ENCODE measurements at places on chromosomes 13 and 19. TPM values are rescaled to one million over a fixed set of nuclear protein-coding genes. Genes with fewer than 3 reads are reported as not detected.

The DDA1 gene
- total RNA-seq: 35.0 TPM

The ZNF614 gene
- total RNA-seq: 12.4 TPM

The FXYD1 gene
- 0.18 TPM for total RNA-seq

The KLK12 gene
- total RNA-seq: not detected

The CNN1 gene
- total RNA-seq: 102 TPM

The ZNF534 gene
- not detected for total RNA-seq

The HRC gene
- total RNA-seq: not detected

The PRTN3 gene
- total RNA-seq: not detected

GRCh38 chr19:42468273-42468796, 25.6 kb upstream of the CXCL17 start:
- peak; percentile 62 for DNase-seq

DNA sequence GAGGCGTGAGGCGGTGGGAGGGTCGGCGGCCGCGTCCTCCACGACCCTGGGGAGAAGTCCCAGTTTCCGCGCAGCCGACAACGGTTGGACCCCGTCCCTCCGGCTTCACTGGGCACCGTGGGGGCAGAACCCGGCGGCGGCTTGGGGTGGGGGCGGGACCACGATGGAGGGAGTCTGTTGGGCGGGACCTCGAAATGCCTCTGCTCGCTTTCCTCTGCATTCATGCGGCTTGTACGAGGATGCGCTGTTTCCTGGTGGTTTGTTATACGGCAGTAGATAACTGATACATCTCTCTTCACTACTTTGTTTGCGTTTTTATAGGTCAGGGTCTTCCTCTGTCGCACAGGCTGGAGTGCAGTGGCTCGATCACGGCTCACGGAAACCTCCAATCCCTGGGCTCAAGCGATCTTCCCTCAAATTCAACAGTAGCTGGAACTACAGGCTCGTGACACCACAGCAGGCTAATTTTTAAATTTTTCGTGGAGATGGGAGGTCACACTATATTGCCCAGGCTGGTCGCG, 24.6 kb upstream of the ZNF846 start:
- DNase-seq: peak; percentile 32

- DNase-seq: peak; percentile 83
Measured at GRCh38 chr13:49810567-49811526, 18.4 kb upstream of the KPNA3 start.

DNA sequence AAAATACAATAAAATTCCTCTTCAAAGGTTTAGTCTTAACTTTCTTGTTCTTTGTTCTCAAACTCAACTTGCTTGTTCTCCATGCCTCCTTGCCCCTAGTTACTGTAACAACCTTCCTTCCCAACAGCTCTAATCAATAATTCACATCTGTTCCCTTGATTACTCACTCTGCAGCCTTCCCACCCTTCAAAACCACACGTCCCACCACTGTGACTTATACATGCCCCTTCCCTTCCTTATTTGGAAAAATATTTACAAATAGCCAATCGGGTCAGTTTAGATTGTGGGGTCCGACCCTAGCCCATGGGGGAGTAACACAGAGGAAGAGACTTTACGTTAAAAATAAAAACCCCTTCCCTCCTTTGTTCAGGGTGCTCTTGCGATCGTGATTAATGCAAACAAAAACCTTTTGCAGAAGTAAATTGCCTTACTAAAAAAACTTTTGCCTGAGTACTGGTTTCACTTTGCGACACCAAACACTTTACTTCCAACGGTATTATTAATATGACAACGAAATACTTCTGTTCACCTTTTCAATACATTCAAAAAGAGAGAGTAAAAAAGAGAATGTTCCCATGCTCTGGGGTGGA, 512 bp upstream of the ZNF93 start:
- DNase-seq: peak; percentile 75

GRCh38 chr13:114339857-114340534, 25.7 kb downstream of the CHAMP1 start:
- peak; percentile 30 for DNase-seq

DNA sequence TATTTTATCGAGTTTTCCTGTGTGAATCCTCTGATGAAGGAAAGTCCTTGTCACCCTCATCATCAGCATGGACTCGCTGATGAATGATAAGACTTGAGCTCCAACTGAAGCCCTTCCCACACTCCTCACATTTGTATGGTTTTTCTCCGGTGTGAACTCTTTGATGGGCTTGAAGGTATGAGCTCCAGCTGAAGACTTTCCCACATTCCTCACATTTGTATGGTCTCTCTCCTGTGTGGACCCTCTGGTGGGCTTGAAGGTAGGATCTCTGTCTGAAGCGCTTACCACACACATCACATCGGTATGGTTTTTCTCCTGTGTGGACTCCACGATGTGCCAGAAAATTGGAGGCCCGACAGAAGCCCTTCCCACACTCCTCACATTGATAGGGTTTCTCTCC, 21.7 kb downstream of the ZNF45 start:
- DNase-seq: no peak

DNA sequence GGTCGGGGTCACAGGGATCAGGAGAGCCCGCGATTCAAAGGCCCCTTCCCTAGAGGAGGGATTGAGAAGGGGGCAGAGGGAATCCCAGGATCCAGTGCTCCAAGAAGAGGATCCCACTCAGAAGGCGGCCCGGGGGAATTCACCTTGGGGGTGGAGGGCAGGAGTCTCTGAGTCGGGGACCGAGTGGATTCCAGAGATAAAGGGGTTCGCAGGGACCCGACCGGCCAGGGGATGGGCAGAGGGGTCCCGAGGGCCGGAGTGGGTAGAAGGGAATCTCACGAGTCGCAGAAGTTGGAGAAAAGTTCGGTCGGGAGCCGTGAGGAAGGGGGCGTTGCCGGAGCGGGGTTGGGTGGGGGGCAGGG, 261 bp downstream of the PRKD2 start:
- no peak for DNase-seq

GRCh38 chr13:20126541-20127261, 34.2 kb downstream of the GJA3 start:
- no peak for DNase-seq

DNA sequence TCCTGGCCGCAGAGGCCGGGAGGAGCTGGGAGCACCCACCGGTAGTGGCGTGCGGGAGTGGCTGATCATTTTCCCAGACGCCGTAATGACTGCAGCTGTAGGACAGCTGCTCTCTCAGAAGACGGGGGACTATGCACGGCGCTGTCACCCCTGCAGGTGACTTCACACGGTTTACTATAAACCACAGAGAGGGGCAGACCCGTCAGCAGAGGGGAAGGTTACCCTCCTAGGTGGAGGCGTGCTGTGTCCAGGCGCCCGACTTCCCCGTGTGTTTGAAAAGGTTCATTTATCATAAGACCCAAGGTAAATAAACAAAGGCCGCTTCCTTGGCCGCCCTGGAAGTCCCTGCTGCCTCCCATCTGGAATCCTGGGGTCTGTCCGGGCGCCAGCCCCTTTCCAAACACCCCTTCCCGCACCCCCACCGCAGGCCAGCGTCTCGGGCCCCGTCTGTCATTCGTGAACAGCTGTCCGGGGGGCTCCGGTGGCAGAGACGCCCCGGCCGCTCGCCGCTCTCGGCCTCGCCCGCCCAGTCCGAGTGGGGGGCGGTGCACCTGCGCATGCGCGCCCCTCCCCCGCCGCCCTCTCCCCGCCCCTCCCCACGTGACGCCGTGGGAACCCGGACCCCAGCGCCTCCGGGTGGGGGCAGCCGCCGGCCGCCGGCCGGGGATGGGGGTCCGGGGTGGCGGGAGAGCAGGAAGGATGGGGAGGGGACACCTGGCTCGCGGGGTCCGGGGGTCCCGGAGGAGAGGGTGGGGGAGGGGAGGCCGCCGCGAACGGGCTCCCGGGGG, 915 bp downstream of the SHC2 start:
- DNase-seq: peak; percentile 27

DNA sequence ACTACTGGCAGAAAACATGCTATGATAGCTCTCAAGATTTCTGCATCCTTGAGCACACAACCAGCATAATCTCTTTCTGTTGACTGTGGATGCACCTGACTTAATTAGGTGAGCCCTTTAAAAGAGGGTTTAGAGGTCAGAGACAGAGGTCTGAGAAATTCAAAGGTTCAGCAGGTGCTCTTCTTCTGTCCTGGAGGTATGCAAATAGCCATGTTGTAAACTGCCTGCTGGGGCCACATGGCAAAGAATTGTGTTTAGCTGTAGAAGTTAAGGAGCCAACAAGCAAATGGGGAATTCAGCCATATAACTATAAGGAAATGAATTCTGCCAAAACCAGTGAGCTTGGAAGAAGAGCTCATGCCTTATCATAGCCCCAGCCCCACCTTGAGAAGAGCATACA, 11.6 kb upstream of the DCLK1 start:
- no peak for DNase-seq

DNA sequence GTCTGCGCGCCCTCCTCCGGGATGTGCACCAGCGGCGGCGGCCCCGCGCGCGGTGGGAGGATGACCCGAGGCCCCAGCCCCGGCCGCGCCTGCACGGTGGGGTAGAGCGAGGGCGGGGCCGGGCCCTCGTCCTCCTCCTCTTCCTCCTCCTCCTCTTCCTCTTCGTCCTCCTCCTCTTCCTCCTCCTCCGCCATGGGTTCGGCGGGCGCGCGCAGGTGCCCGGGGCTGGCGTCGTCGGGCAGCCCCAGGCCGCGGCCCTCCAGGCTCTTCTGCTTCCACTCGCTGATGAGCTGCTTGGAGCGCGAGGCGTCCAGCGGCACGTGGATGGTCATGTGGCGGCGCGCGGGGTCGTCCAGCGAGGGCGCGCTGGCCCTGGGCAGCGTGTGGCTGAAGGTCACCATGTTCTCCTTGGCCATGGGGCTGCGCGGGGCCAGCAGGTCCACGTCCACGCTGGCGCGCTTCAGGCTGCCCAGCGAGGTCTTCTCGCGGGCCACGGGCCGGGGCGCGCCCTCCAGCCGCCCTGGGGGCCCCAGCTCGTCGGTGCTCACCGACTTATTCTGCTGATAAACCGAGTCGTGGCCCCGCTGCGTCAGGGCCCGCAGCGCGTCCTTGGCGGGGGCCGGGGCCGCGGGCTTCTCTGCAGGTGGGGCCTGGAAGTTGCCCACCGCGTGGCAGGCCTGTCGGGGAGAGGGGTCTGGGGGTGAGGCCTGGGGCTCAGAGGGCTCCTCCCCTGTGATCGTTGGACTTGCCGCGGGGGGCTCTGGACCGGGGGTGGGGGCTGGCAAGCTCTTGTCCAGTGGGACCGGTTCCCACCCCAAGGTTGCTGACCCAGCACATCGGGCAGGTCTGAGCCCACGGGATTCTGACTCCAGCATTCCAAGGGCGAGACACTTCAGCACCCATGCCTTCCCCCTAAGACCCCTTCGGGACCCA, 8.3 kb downstream of the PLPPR3 start:
- no peak for DNase-seq

GRCh38 chr13:27182844-27183497, 11.4 kb upstream of the USP12 start:
- peak; percentile 95 for DNase-seq

DNA sequence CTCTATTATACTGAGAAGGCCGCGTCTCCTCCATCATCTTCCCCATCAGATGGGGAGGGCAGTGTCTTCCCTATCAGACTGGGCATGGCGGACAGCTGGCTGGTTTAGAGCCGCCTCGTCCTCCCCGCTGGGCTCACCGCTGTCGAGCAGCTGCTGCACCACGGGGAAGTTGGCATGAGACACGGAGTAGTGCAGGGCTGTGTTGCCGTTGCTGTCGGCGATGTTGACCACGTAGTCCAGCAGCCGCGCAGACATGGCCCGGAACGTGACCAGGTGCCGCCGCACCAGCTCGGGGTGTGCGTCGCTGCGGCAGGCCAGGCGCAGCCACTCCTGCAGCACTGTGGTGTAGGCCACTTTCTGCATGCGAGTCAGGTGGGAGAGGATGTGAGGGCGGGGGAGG, 18.8 kb upstream of the SPC24 start:
- no peak for DNase-seq

- no peak for DNase-seq
Measured at GRCh38 chr13:20264271-20265018, 32.3 kb upstream of the GJB6 start.

DNA sequence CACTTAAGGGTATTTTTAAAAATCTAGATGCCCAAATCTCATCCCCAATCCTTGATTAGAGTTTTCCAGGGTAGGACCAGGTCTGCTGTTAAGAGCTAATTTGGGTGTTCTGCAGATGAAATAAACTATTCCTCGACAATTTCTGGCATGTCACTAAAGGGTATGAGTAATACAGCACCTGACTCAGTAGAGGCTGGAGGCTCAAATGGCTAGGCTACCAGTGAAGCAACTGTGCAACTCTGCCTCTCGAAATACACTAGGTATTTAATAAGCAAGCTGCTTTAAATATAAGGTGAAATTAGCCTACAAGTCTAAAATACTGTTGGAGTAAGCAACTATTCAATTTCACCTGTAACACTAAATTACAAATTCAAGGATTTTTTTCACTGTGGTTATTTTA, 1.5 kb downstream of the RNF6 start:
- DNase-seq: peak; percentile 68

DNA sequence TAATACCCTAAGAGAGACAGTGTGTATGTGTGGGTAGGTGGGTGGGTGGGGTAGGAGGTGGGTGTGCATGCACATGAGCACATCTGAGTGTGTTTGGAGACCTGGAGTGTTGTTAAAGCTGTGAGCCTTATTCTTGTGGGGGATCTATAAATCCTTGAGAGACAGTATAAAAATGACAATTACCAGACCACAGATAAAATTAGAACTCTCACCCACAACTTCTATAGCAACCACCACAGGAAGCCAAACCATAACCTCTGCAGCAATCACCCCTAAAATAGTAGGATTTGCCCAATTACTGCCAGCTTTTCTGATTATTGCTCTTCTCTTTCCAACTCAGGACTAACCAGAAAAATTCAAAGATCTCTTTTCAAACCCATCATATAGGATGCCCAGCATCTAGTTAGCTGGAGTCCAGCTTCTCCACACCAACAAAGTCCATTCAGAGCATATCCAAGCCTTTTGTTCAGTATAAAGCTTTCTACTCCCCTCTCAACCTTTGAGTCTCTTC, 93.4 kb upstream of the SLITRK1 start:
- no peak for DNase-seq

- no peak for DNase-seq
Measured at GRCh38 chr19:4061178-4061682, 5.5 kb downstream of the ZBTB7A start.

DNA sequence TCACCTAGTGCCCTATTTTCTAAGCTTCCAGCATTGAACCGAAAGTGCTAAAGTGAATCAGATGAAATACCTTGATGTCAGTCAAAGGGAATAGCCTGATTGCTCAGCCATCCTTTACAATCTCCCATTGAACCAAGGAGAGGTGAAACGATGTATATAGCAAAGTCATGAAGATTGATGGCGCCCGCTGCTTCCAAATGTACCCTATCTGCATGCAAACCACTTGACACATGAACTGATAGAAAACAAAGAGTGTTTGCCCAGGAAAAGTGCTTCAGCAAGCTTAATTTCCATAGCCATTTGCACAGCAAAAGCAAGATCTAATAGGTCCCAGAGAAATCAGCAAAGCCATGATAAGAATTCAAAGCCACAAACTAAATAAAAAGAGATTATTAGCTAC, 624.9 kb upstream of the PCDH9 start:
- no peak for DNase-seq

Data from IMR-90 (cell line).